ENCODE measurements at places on chromosomes 13 and 19.

GRCh38 chr13:68509734-68510621 is 1279.8 kb upstream of the PCDH9 start:
- DNase-seq: no peak

- DNase-seq: no peak
Measured at GRCh38 chr19:36514012-36514612, 14.0 kb downstream of the ZNF260 start.

DNA sequence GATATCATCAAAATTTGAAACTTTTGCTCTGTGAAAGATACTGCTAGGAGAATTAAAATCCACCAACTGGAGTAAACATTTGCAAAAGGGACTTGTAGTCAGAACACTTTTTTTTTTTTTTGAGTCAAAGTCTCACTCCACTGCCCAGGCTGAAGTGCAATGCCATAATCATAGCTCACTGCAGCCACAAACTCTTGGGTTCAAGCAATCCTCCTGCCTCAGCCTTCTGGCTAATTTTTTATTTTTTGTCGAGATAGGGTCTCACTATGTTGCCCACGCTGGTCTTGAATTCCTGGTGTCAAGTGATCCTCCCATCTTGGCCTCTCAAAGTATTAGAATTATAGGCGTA is 9.7 kb downstream of the ELAVL1 start:
- no peak for DNase-seq

DNA sequence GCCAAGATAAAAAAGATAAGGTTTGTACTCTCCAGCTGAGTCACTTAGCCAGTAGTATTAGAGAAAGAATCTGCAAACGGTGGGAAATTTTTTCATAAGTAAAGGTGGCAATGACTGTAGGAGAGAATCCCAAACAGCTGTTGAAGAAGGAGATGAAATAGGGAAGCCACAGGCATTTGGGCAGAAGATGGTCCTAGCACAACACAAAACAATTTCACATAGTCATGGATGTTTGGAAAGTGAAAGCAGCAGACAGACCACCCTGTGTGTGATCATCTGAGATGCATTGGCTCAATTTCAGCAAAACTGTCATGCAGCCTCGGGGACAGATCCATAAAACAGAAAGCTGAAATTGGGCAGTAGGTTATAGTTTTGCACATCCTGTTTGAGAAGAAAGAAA is 2832.4 kb downstream of the PCDH9 start:
- DNase-seq: no peak

- DNase-seq: no peak
Measured at GRCh38 chr19:52527956-52528351, 486 bp downstream of the ZNF808 start.

DNA sequence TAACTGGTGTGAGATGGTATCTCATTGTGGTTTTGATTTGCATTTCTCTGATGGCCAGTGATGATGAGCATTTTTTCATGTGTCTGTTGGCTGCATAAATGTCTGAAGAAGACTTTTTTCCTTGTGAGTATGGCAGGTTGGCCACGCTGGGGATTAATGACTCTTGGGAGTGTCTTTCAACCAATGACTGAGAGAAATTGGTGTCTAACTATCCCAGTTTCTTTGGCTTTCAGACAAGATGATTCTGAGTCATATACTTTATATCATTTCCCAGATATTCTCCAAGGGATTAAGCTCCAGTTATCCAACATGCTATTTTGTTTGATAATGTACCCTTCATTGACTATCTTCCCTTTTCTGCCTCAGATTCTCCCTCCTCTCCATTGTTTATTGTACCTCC is 35.5 kb upstream of the CSNK1A1L start:
- no peak for DNase-seq

GRCh38 chr13:44416301-44416700 is 42.7 kb downstream of the SERP2 start:
- DNase-seq: no peak

DNA sequence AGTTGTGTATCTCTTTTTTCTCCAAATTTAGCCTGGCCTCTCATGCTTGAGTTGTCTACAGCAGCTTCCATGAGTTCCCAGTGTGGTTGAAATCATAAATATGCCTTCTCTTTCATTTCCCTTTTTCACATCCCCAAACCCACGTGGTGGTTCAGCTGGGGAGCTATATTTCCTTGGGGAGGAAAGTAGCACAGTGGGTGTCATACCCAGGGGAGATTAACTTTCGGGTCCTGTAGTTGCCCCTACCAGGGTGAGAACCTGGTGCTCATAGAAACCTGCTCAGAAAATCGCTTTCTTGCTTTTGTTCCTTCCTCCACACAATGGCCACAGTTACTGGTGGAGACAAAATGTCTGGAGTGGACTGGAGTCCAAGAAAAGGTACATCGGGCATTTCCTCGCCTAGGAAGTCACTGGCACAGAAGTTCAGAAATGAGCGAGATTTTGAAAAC is 7.0 kb upstream of the LILRA4 start:
- DNase-seq: no peak

- no peak for DNase-seq
Measured at GRCh38 chr19:49398931-49399330, 10.9 kb downstream of the KASH5 start.

DNA sequence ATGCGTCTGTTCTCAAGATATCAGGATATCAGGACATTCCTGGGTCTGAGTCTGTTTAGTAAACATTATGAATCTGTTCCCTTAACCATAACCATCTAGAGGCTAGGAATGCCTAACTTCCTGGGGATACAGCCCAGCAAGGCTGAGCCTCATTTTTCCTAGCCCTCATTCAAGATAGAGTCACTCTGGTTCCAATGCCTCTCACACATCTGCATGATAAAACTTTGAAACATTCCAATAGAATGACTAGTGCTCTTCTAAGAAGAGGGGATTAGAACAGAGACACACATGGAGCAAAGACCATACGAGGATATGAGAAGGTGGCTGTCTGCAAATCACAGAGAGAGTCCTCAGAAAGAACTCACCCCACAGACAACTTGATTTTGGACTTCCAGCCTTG is 20.6 kb upstream of the CABP5 start:
- no peak for DNase-seq

DNA sequence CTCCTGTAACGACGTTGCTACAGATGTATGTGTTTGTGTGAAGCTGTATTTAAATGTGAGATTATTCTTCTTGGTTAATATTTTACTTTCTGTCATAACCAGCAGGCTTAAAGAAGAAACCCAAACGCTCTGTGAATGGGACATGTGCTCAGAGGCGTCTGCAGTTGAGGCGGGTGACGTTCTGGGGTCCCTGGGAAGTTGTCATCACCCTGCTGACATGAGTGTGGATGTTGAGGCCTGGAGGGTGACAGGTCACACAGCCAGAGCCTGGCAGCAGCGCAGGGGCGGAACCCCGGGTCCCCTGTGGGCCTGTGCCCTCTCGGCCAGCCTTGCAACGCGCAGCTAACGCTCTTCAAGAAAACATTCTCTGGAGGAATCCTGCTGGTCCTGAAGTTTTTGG is 16.6 kb downstream of the RASA3 start:
- no peak for DNase-seq

DNA sequence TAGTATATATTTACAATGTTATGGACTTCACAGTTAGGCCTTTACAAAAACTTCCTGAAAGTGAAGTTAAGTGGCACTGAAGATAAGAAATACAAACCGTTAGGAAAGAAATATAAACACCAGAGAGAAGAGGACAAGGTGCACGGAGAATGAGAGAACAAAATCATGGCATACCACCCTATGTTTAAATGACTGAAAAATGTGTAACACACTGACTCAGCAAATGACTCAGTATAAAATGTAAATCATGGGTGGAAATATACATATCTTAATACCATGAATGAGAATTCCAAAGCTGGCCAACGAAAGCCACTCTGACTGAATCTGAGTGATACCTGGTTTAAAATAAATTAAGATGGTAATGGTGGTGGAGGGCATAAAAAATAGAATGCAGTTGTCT is 260.8 kb downstream of the DNAJC15 start:
- no peak for DNase-seq

DNA sequence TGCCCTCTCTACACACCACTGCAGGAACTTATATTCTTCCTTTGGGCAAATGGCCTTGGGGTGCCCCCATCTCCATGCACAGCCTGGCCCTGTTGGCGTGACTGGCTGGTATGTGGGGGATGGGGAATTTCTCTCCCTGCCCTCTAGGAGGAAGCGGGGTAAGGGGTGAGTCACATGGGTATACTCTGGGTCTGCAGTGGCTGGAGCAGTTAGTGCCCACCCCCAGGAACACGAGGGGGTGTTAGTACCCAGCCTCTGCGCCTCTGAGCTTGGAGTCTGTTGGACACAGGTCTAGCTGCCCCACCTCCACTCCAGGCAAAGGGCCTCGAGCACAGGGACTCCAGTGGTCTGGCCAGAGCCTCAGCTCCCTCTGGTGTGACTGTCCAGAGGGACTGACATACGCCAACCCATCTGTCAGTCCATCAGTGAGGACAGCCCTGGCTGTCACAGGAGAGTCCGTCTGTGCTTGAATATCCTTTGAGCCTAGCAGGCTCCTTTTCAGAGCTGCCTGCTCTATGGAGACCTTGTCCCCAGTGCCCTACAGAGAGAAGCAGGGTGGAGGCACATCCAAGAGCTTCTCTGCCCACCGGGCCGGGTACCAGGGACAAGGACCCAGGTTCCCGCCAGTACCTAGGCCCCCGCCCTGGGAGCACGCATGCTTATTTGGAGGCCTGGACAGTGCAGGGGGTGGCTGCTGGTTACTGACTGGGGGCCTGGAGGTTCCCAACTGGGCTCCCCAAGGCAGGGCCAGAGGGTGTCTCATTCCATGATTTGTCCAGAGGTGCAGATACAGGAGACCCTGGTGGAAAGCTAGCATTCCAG is 66.6 kb downstream of the CHST8 start:
- DNase-seq: no peak

DNA sequence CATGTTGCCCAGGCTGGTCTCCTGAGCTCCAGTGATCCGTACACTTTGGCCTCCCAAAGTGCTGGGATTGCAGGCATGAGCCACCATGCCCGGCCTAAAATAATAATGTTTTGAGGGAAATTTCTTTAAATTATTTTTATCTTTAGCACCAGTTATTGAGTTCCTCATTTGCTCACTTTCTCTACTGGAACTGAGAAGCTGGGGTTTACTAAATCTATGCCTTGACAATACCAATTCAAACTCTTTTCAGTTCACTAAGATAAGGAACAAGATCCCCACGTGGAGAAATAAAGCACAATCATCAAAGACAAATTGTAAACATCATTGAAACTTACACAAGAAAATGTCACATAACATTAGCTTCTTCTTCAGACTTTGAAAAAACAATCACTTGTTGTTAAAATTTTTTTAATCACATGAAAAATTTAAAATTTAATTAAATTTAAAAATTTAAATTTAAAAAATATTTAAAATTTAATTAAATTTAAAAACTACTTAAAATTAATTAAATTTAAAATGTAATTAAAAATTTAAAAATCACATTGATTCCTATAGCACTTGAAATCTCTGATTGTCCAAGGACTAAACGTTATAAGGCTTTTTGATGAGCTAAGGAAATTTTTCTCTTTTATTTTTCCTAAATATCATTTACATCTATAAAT is 25.2 kb upstream of the XPO4 start:
- DNase-seq: no peak

DNA sequence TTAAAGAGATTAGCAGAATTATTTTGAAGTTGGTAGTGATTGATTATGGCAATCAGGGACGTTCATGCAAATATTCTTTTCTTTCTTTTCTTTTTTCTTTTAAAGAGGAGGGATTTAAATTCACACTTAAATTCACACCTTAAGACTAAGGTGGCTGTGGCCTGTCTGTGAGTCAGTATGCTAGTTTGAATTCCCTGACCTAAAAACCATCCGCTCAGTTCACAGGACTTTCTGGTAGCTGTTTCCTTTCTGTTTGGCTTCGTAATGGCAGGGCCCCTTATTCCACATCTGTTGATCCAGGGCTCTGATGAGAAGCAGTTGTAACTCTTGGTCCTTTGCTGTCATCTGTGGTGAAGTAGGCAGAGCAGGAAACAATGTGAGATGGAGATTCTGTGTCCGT is 7.5 kb downstream of the TNFSF11 start:
- DNase-seq: no peak

- no peak for DNase-seq
Measured at GRCh38 chr19:7415163-7415856, 66.6 kb downstream of the ARHGEF18 start.

- no peak for DNase-seq
Measured at GRCh38 chr13:71610876-71611275, 256.1 kb downstream of the DACH1 start.

DNA sequence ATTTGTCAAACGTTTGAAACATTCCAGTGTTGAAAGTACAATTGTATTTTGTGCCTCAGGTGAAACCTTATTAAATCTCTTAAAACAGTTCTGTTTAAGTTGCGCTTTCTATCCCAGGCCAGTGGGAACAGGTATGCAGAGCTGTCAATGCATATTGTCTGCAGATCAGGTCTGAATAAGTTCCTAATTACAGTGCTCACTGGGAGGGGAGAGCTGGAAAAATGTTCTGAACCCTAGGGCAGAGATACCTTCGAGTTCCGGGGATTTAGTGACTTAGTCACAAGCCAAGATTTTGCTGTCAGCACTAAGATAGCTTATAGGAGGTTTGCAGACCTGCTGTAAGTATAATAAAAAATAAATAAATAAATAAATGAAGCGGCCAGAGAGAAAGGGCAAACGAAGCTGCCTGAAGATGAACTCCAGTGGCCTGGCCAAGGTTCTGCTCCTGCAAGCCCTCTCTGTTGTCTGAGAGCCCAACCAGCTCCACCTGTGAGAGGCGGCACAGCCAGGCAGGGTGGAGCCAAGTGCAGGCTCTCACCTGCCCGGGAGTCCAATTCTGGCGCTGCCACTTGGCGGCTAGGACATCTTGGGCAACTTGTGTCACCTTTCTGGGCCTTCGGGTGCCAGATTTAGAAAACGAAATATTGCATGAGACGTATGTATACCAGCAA is 97.9 kb upstream of the SLC7A1 start:
- DNase-seq: no peak

DNA sequence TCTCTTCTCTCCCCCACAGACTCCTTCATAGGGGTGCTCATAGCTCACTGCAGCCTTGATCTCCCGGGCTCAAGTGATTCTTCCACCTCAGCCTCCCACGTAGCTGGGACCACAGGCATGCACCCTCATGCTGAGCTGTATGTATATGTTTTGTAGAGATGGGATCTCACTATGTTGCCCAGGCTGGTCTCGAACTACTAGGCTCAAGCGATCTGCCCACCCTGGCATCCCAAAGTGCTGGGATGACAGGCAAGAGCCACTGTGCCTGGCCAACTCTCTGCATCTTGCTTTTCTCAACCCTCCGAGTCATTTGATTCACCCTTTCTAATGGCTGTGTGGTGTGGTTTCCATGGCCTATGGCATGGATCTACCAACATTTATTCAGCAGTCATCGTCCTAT is 10.1 kb upstream of the IRGC start:
- DNase-seq: no peak

- DNase-seq: peak; percentile 35
Measured at GRCh38 chr13:114226699-114227323, 7.9 kb upstream of the CDC16 start.

DNA sequence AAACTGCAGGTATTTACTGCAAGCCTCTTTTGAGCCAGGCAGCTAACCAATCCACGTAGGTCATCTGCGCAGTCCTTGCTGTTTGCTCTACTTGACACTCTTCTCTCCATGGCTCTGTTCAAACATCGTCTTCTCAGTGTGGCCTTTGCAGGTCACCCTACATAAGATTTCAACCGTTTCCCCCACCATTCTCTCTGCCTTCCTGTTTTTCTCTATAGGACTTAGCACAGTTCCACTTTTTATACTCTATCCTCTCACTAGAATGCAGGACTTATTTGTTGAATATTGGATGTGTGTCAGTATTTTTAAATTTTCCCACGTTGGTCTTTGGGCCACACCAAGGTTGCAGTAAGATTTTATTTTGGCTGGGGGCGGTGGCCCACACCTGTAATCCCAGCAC is 1.7 kb upstream of the FBXW9 start:
- no peak for DNase-seq
